ENCODE measurements at places on chromosomes 6 and 20.

DNA sequence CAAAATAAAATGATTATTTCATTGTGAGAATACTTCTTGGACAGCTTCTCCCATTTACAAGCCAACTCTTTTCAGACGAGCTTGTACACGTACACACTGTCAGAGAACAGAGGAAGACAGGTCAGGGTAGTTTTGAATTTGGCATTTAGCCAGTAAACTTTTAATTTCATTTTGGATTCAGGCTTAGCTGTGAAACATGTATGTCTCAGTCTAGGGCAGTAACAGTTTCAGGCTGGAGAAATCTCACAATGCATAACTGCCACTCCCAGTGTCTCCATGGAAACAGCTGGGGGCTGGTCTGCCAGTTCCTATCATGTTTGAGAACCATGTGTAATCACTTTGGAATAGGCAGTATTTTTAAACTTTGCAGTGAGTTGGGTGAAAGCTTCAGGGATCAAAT is 22.0 kb upstream of the QKI start:
- DNase-seq: no peak

DNA sequence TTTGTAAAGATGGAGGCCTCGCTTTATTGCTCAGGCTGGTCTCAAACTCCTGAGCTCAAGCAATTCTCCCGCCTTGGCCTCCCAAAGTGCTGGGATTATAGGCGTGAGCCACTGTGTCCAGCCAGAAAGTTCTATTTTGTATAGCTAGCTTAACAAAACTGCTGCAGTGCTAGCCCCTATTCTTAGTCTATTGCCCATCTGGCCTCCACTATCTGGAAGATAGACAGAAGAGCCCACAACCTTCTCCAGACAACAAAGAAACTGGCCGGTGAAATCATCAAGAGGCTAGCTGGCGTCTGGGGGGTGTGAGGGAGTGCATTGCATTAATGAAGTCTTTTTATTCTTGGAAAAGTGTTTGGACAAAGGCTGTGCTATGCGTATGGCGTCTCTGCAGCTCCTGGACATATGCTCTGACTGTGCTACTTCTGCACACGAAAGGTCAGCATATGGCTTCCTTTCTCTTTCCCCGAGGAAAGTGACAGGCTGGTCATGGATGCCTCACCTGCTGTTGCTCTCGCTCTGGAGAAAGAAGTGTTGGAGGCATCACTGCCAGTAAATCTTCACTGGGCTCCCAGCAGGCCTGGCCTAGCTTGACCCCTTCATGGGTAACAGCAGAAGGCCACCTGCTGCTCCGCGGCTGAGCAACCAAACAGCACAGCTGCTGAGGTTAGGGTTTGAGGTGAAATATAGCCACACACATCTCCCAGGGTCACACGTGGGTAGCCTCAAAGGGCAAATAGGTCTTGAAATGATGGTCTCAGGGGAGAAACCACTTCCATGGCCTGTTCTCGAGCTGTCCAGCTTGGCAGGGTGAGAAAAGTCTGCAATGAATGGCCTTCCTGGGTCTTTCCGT is 95.1 kb upstream of the IYD start:
- no peak for DNase-seq

DNA sequence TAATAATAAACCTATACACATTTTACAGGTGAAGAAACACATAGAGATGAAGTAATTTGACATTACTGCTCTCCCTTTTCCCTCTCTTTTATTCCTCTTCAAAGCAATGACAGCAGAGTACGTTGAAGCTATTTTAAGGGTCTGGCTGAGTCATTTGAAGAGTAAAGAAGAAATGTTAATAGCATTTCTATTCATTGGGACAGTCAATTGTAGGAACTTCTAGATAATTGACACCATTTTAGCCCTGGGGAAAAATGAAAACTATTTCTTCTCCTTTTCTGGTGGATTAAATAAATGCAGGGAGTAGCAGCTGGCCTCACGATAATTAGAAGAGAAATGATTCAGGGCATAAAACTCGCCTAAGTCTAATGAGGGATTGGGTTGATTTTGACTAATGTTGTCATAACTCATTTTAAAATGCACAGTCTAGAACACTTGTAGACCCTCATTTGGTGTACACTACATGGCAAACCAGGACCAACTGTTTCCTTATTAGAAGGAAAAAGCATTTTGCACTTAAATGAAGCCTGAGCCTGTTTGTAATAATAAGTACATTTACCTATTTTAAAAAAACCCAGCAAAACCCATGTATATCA is 48.1 kb downstream of the RIPOR2 start:
- DNase-seq: no peak

- DNase-seq: no peak
Measured at GRCh38 chr6:82507112-82507511, 143.5 kb downstream of the TPBG start.

DNA sequence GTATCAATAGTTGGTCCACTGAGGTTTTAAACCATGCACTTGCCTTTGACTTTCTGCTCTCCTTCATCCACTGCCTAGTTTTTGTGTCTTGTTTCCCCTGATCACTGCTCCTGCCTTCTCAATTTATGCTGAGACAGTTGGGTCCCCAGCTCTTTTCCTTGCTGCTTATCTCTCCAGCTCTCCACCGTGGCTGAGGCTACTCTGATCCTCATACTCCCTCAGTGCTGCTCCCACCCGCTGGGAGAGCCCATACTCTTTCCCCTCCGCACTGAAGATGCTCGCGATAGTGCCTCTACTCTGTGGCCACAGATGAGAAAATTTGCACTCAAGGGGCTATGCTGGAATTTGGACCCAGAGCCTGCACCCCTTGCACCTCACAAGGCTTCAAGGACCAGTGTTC is 3.4 kb upstream of the THBD start:
- DNase-seq: no peak

DNA sequence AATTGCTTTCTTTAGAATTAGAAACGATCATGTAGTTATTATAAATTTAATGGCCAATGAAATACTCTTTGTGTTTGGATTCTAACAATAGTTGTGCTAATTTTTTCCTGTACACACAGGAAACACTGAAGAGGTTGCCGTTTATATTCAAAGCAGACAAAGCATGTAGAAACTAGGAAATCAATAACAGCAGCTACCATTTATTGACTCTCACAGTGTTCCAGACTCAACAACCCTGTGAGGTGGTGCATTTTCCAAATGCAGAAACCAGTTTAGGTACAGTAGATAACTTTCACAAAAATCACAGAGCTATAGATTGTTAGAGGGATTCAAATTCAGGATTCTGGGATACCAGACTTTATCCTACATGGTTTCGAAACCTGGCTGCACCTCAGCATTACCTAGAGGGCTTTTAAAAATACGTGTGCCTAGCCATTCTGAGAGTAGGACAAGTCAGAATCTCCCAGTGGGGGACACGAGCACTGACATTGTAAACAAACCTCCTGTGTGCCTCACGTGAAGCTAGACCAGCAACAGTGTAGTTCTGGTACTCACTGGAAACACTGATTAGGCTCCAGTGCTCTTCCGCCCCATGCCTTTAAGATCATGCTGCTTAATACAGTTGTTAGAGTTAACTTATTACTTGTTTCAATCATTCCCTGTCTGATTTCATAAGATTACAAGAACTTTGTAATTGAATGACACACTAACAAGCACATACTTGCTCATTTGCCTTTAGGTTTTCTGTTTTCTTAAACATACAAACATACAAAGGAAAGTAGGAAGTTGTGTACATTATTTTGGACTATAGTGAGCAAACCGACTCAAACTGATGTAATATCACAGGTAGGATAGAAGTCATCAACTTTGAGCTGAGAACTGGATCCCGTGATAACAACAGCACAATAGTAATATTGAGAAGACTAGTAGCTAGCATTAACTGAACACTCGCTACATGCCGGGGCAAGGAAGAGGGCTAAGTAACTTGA is 65.8 kb downstream of the MAP3K4 start:
- DNase-seq: no peak

- no peak for DNase-seq
Measured at GRCh38 chr6:15364401-15365037, 118.7 kb downstream of the JARID2 start.

All from activated T-cell treated with anti-CD3 and anti-CD28 coated beads for 24 hours (primary cell).